NCI-H1048 (cell line): ENCODE measurements at places on chromosomes 2 and 18.

DNA sequence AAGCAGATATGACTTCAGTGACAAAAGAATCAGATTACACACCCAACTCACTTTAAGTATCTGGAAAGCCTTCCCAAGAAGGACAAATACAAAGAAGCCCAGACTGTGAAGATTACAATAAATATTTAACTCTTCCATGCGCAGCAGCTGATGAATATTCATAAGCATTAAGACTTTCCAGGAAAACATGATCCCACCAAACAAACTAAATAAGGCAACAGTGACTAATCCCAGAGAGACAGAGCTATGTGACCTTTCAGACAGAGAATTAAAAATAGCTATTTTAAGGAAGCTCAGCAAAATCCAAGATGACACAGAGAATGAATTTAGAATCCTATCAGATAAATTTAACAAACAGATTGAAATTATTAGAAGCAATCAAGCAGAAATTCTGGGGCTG, 108.2 kb upstream of the UBE2E3 start:
- DNase-seq = no peak

- DNase-seq = no peak
These were observed at the start of gene TMBIM1 for GRCh38 chr2:218292048-218293014. Gene TMBIM1, minus strand, starts transcription at chr2:218292503. Its CDS starts 10,362 bp downstream, at chr2:218282141.

DNA sequence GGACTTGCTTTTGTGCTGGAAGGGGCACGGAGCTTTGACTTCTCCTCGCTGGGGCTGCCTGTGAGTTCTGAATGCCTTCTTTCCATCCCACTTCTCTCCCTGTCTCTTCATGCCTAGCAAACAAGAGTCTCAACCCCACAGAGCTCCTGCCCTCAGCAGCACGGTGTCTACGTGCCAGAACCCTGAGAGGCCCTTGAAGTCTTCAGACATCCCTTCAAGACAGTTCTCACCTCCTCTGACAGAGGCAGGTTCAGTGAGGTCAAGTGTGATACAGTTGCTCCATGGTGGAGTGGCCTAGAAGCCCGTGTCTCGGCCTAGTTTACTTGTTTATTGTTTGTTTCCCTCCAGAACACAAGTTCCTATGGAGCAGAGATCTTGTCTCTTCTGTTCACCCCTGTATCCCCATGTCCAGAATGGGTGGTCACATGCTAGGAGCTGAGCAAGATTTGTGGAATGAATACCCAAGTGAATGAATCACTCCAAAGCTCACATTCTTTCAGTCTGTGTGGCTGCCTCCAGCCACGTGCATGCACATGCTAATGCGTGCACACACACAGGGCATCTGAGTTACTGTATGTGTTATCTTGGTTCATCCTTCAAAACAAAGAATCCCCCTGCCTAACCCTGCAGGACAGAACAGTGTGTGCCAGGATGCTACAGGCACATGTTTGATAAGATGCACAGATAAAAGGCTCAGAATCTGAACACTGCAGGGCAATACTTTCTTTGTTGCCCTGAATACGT, 391.6 kb downstream of the NBAS start:
- no peak for DNase-seq

DNA sequence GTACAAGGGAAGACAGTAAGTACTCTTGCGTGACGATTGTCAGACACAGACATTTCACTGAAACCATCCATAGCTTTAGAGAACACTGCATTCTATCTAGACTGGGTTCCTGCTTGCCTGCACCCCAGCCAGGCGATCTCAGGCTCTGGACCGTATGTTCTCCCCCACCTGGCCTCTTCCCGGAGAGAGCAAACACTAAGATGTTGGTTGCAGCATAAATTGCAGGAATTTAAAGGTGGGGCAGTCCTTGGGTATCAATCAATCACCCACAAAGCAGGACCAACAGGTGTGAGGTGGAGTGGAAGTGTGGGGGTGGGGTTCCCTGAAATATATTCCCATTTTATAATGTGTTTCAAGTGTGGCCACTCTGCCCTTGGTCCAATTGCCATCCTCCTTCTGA, 103.6 kb upstream of the TGFA start:
- DNase-seq = no peak

DNA sequence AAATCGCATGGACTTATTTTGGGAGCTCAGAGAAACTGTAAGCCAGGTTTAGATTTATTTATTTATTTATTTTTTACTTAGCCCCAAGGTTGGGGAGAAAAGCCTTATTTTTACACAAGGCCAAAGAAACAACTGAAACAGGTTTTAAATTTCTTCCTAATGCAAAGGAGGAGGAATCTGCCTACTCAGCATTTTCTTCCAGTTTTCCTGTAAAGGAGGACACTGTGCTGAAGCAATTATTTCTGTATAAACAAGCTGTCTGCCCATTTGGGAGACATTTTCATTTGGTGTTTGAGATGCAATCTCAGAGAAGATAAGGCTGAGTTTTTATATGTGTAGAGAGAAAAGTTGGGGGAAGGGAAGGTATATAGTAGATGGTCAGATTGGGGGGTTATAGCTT, 125.0 kb downstream of the ETAA1 start:
- DNase-seq = no peak

- DNase-seq = no peak
These were observed 65.2 kb upstream of the SLC35G4 start for GRCh38 chr18:11544060-11544633.

- DNase-seq = no peak
These were observed 68.6 kb downstream of the CAB39 start for GRCh38 chr2:230781130-230781797.

GRCh38 chr2:159174759-159175158, 111.7 kb downstream of the WDSUB1 start:
- DNase-seq = no peak

DNA sequence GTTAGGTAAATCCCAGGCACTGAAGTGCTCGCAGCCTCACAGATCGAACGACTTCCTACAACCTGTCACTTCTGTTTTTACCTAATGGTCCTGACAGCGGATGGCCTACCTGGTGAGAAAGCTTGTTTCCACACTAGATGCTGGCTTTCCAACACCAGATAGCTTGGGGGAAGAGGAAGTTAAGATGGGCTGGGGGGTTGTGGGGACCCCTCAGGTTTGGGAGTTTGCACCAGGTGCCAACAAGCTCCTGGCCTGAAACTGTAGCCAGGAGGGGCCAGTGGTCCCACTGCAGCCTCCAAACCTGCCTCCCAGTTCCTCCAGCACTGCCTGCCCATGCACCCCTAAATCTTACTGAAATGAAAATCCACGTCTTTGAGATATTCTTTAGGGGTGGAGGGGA, 3.9 kb downstream of the TMEM185B start:
- no peak for DNase-seq
